ENCODE measurements at places on chromosomes 6 and 20.

DNA sequence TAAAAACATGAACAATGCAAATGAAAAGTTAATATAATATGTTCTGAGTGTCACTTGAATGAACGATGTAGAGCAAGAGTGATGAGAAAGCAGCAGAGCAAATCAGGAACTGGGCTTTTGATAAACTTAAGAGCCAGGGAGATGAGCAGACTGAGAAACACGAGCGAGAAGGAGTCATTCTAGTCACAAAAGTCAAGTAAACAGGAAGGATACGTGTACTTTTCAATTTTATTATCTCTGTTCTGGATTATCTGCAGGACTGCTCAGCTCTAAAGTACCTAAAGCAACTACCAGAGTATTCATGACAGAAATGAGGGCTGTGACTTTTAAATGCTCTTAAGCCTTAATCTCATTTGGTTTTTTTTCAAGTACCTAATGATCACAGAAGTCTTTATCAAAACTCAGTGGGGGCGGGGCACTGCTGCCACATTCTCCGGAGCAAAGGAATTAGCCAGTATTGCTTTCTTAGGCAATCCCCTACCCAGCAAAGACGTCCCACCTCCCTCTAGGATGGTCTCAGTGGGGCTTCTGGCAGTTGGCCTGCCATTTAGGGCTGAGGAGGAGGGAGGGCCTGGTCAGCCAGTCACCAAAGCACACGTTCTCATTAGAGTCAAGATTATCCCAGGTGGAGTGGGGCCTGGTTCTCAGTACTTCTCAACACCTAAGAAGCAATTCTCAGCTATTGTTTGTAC lies 8.6 kb downstream of the MAN1A1 start:
- DNase-seq = no peak

- no peak for DNase-seq
Measured at GRCh38 chr6:163935158-163935762, 520.7 kb downstream of the QKI start.

DNA sequence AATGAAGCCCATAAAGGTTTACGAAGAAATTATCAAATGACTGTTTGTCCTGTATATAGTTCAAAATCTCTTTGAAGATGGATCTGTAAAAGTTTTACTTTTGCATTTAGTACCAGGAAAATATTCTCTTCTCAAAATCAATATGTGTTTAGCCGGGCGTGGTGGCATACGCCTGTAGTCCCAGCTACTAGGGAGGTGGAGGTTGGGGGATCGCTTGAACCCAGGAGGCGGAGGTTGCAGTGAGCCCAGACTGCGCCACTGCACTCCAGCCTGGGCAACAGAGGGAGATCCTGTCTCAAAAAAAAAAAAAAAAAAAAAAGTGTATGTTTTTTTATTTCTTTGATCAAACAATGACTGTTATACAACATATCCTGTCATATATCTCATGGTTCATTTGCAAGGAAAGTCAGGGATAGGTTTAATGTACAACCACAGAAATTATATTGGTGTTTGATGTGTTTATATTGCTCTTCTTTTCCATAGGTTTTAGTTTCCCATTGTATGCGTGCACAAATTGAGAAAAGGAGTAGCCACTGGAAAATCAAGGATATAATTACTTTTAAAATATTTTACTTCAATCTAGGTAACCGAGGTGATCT lies 40.1 kb downstream of the SOX4 start:
- DNase-seq = no peak

- peak; percentile 51 for DNase-seq
Measured at GRCh38 chr6:15255481-15255880, 9.6 kb downstream of the JARID2 start.

DNA sequence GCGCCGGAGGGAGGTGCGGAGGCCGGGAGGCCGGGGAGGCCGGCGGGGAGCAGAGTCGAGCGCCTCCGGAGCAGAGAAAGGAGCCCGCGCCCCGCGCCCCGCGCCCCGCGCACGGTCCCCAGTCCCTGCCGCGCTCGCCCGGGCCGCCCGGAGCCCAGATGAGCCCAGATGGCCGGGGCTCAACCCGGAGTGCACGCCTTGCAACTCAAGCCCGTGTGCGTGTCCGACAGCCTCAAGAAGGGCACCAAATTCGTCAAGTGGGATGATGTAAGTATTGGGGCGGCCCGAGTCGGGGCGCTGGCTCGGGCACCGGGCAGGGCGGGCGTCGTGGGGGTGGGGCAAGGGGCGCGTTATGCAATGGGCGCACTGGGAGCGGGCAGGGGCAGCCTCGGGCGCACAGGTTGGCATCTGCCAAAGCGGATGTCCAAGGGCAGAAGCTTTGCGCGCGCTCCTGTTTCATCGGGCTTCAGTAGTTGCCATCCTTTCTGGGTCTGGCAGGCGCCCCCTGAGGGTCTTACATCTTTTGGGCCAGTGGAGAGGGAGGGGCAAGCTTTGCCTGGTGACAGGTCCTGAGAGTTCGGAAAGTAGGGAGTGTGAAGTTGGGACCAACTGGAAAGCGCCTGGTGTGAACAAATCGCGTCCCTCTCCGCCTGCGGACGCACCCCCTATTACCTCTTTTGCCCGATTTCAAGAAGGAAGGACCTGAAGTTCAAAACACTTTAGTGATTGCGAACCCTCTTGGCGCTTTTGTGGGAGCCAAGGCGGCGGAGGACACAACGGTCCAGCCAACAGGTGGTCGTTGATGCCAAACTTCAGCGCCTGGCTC lies 631 bp downstream of the PLCB1 start:
- peak; percentile 30 for DNase-seq

DNA sequence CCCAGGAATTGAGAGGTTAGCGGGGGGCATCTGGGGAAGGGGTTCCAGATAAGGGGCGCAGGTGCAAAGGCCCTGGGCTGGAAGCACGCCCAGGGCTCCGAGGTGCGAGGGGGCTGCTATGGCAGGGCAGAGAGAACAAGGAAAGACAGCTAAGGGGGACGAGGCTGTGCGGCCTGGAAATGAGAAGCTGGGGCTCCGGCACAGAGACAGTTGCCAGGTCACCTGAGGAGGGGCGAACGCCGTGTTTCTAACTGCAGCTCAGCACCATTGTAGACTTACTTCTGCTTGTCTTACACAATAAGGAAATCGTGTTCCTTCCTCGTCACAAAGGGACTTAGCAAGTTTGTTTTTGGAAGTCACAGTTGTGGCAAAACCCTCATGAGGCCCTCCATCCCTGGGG lies 68.9 kb upstream of the TBXT start:
- no peak for DNase-seq

GRCh38 chr6:108166664-108167448 lies 1.0 kb downstream of the NR2E1 start:
- no peak for DNase-seq

DNA sequence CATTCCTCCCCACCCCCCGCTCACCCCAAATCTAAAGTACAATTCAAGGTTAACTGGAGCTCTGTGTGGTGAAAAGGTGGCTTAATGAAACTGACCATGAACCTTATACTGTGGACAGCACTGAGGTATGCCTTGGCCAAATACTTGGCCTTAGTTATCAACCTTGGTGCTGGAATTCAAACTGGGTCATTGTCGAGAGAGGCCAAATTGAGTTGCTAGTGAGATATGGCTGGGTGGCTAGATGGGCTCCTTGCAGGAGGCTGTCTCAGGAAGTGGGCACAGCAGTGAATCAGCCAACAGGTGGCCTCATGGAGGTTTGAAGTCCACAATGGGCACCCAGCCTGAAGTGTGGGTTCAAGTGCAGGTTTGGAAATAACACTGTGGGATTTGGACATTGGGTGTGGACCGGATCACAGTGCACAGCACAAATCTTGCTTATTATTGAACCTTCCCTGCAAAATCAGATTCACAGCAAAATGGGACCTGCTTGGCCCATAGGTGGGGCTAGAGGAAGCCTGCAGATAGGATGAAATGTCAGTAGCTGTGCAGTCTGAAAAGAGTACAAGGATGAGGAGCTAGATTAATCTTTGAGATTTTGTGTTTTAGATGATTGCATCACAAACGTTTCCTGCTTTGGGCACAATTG lies 5.6 kb upstream of the BTBD3 start:
- peak; percentile 32 for DNase-seq

- no peak for DNase-seq
Measured at GRCh38 chr6:169982461-169983386, 231.3 kb downstream of the ERMARD start.

DNA sequence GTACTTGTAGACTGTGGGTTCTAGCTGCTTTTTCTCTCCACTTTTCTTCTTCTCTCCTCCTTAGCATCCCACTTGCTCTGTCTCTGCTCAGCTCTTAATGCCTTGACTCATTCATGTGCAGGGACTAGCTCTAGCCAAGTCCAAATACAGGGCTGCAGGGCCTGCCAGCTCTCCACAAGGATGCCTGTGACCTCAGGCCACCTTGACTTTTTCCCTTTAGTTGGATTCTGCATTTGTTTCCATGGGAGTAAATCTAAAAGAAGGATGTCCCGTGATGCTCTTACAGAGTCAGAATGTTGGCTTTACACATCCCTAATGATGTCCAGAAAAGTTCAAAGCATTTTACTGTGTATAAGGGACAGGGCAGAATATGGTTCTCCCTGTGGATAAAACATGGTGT lies 101.8 kb upstream of the PREP start:
- DNase-seq = no peak

DNA sequence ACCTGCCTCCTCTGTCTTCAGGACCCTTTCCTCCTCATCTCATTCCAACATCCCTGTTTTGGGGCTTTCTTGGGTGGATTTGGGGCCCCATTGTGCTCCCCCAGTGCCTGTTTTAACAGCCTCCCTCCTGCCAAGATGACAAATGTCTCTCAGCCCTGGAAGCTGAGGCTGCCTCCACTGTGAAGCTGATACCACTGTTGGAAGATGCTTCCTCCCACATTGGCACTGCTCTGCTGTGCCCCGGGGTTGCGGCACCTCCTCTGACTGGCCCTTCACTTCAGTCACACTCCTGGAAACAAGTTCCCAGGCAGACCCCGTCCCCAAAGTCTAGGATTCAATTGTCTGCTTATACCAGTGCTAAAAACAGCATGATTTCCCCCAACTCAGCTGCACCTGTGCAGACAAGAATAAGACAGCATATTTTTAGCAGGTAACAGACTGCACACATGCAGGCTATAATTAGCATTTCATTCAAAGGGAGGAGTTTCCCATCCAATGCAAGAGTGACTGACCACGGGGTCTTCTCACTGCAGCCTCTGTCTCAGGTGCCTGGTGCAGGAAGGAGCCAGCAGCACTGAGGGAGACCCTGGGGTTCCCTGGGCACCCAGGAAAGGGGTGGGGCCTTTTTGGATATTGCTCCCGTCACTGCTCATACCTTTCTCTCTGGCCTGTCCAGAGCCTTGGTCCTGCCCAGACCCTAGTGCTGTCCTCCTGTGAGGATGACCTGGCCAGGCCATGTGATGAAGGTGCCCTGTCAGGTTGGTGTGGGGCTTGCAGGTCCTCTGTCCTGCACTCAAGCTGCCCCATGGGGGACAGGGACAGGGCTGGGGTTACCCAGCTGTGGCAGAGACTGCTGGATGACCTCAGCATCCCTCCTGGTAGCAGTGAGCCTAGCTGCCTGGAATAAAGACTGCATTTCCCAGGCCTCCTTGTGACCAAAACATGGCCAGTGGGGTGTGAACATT lies 31.5 kb upstream of the SULF2 start:
- peak; percentile 42 for DNase-seq

DNA sequence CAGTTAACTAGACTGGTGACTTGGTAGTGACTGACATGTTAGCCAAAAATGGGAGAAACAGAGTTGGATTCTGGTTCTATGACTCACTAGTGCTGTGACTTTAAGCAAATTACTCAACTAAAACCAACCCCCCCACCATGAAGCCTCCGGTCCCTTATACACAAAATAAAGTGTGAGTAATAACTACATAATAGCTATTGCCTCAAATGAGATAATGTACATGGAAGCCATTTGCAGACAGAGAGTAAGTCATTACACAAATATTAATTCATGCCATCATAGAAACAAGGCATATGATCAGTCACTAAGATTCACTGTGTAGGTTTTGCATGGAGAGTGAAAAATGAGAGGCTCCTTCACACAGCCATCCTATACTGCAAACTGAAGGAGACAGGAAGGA lies 111.9 kb downstream of the HIVEP2 start:
- DNase-seq = no peak

- peak; percentile 93 for DNase-seq
Measured at GRCh38 chr6:170473301-170473717, 79.8 kb downstream of the PSMB1 start.

DNA sequence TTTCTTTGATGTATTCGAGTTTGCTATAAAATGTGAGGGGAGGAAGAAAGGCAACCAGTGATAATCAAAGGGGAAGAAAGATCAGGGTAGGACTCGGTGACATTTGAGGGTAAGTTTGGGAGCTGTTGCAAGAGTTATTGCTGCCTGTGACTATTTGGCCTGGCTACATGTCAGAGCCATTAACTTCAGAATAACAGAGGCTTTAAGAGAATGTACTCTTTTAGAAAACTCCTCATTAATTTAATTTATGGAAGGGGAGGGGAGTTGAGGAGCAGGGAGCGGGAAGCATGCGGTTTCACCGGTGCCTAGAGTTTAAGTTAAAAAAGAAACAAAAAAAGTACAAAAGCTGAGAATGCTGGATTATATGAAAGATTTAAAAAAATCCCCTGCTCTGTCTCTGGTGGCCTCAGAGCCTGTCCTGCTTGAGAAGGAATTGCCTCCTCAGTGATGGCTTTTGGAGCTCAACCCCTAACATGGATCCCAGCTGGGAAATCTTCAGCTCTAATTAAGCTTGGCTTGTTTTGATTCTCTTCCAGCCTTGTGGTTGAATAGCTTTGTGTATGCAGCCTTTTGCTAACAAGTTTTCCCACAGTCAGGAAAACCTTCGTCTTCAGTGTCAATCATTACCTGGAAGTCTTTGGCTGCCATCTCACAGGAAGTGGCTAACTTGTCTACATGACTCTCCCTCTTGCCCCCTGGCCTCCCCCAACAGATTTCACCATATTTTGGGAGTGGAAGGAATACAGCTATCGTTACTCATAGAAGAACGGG lies 238.2 kb downstream of the SOX4 start:
- DNase-seq = no peak

GRCh38 chr6:48016020-48016755 lies 94.8 kb downstream of the PTCHD4 start:
- DNase-seq = no peak

GRCh38 chr6:118667988-118668387 lies 16.6 kb upstream of the CEP85L start:
- no peak for DNase-seq

GRCh38 chr20:51799401-51799860 lies 2.9 kb downstream of the SALL4 start:
- no peak for DNase-seq

- DNase-seq = no peak
Measured at GRCh38 chr20:17641520-17641964, 40.5 kb downstream of the RRBP1 start.

DNA sequence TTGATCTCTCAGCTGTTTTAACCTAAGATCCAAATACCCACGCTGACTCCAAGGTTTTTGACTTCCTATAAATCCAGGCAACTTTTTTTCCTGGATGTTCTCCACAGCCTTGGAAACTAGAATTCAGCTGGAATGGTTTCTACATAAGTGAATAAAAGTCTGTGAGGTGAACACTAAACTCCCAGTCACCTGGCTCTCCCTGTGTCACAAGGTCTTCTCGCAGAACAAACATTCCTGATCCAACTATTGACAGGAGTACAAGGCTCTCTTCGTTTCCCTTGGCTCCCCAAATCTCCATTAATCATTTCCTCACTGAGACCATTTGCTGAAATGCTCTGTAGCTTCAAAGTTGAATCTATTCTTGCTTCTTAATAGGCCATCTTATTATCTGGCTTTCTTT lies 265.7 kb downstream of the ADGRG6 start:
- no peak for DNase-seq

All from NCI-H2171 treated with DMSO at 0.1 percent for 48 hours (cell line).